ENCODE measurements at places on chromosomes 3 and 15. TPM values are rescaled to one million over a fixed set of nuclear protein-coding genes. Genes with fewer than 3 reads are reported as not detected.

DNA sequence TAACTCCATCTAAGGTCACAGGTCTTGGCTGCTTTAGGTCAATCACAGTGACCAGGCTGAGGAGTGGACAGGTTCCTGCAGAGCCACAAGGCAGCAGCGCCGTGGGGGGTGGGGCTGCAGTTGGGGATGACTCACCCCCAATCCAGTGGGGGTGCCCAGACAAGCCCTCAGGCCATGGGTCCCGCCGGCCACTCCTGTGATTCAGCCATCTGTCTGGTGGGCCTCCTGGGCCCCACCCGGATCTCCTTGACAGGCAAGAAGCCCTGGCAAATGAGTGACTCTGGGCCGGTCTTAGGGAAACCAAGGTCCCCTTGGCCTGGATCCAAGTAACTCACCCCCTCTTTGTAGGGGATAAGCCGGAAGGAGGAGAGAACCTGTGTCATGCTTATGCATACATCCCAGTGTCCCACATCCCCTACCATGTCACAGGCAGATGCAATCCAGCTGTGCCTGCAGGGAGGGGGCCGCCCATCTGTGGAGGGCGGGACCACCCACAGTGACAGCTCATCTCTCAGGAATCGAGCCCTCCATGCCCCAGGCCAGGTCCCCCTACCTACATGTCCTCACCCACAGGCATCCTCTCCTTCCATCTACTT, 495 bp upstream of the COL7A1 start:
- peaks cover 21% of the 10 kb centered on the region for H3K36me3 ChIP-seq
- DNase-seq, result no peak
- no peaks in the 10 kb centered on the region for H3K27me3 ChIP-seq
- no peaks in the 10 kb centered on the region for H3K4me1 ChIP-seq
- no peak overlapping the region for H3K4me3 ChIP-seq

The ECE2 gene
- 6.3 TPM for total RNA-seq

- H3K27me3 ChIP-seq, result no peaks in the 10 kb centered on the region
- H3K4me3 ChIP-seq, result no peak overlapping the region
- no peak for DNase-seq
- no peaks in the 10 kb centered on the region for H3K4me1 ChIP-seq
These were observed 126.5 kb upstream of the THBS1 start for GRCh38 chr15:39454189-39454986.

GRCh38 chr15:70383856-70384255, 286.1 kb upstream of the TLE3 start:
- H3K4me3 ChIP-seq, result no peak overlapping the region
- H3K36me3 ChIP-seq, result no peaks in the 10 kb centered on the region
- no peak overlapping the region for H3K27ac ChIP-seq
- H3K4me1 ChIP-seq, result no peaks in the 10 kb centered on the region
- no peak for DNase-seq
- no peaks in the 10 kb centered on the region for H3K27me3 ChIP-seq

- no peak overlapping the region for H3K27ac ChIP-seq
- no peaks in the 10 kb centered on the region for H3K36me3 ChIP-seq
- no peaks in the 10 kb centered on the region for H3K4me1 ChIP-seq
- no peak for DNase-seq
These were observed 18.4 kb upstream of the GABRA5 start for GRCh38 chr15:26848498-26848897.

DNA sequence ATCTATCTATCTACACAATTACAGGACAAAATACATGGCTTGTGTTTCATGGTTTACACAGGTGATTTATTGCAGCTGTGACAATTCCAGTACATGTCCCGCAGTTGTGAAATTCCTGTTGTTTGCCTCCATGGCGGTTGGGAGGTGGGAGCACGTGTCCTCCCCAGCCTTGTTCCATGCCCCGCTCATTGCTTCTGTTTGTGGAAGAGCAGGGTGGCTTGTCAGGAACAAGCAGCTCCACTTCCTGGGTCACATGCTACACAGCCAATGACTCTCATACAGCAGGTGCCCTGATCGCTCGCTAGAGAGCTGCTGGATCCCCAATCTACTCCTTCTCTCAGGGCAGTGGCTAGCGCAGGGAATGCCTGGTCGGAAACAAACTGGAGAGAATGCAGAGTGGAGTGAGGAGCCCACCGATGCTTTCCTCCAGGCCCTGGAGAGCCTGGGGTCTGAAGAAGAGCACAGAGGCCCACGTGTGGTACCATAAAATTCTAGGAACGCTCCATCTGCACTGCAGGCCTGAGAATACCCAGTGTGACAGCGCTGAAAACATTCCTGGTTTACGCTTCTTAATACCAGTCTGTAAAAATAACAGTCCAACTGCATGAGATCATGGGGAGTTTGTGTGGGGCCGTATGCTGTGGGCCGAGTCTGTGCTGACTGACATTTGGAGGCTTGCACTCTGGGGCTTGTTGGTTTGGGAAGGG, 270.6 kb upstream of the RGMA start:
- H3K4me1 ChIP-seq, result no peaks in the 10 kb centered on the region
- H3K27ac ChIP-seq, result no peak overlapping the region
- DNase-seq, result no peak

The TM2D3 gene
- 33.5 TPM for total RNA-seq

DNA sequence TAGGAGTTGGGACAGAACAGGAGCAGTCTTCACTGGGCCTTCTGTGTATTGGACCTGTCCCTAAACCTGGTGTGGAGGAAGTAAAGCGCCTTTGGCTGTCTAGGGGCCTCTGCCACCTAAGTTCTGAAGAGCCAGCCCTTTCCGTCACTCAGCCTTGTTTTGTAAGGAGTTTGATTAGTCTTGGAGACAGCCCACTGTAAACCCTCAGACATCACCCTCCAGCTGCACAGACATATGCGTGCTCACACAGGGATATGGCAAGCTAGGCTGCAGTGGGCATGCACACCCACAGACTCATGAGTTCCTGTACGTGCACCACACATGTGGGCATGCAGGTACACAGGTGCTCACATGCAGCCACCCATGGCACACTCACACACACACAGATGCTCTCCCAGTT, 5.2 kb downstream of the PRKCD start:
- H3K4me1 ChIP-seq, result peaks cover 14% of the 10 kb centered on the region
- H3K27me3 ChIP-seq, result no peaks in the 10 kb centered on the region
- H3K27ac ChIP-seq, result no peak overlapping the region
- DNase-seq, result no peak

DNA sequence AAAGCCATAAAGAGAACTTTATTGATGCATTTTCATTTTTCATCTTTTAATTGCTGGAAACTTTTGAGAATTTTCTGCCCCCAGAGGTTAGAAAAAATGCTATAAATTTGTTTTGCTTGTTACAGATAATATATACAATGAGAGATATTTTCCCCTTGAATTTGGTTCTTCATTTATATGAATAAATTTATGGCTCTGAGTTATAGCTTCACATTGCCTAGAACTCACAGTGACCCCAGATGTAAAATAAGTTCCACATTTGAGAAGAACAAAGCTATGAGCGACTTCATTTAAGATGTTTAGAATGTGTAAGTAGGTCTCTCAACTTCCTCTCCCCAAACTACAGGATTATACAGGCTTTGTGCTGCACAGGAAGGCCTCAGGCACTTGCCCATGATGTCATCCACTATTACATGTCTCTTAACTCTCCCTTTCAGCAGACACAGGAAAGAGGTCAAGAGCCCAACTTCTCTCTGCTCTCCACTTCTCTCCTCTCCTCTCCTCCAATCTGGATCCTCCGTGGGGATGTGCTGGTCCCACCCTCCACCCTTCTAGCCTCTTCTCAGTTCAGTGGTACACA, 92.8 kb downstream of the DUT start:
- no peaks in the 10 kb centered on the region for H3K4me1 ChIP-seq
- no peak overlapping the region for H3K4me3 ChIP-seq
- no peak overlapping the region for H3K27ac ChIP-seq
- no peak for DNase-seq
- H3K36me3 ChIP-seq, result no peaks in the 10 kb centered on the region

GRCh38 chr15:63051156-63052066, 8.9 kb downstream of the TPM1 start:
- H3K36me3 ChIP-seq, result no peaks in the 10 kb centered on the region
- H3K4me1 ChIP-seq, result peaks cover 46% of the 10 kb centered on the region
- no peaks in the 10 kb centered on the region for H3K27me3 ChIP-seq
- H3K27ac ChIP-seq, result no peak overlapping the region
- no peak overlapping the region for H3K4me3 ChIP-seq

DNA sequence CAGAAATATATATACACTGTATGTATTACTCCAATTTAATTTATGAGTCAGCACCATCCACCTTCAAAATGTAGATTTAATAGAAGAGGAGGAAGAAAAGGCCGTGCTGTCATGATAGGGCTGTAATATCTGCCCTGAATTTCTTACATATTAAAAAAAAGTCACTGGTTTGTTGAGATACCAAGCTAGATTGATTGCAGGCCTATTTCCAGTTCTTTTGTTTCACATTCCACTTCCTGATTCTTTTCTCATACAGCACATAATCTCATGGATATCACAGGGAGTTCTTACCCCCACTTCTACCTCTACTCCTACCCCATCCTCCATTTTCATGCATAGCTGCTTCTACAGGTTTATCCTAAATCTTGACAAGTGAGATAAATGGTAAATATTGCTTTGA, 290.3 kb downstream of the ZBTB20 start:
- H3K27me3 ChIP-seq, result no peaks in the 10 kb centered on the region
- H3K27ac ChIP-seq, result peak overlapping the region; percentile 48
- H3K36me3 ChIP-seq, result no peaks in the 10 kb centered on the region
- no peaks in the 10 kb centered on the region for H3K4me1 ChIP-seq
- H3K4me3 ChIP-seq, result no peak overlapping the region

The HYAL1 gene
- 5.1 TPM for total RNA-seq

The DVL3 gene
- 36.3 TPM for total RNA-seq

- no peaks in the 10 kb centered on the region for H3K36me3 ChIP-seq
- H3K27ac ChIP-seq, result no peak overlapping the region
- no peak overlapping the region for H3K4me3 ChIP-seq
- no peaks in the 10 kb centered on the region for H3K27me3 ChIP-seq
- H3K4me1 ChIP-seq, result no peaks in the 10 kb centered on the region
- no peak for DNase-seq
These were observed 54.2 kb upstream of the AMOTL2 start for GRCh38 chr3:134428401-134428800.

GRCh38 chr15:87582169-87582568, 674.4 kb downstream of the NTRK3 start:
- no peak for DNase-seq
- no peak overlapping the region for H3K27ac ChIP-seq
- H3K27me3 ChIP-seq, result no peaks in the 10 kb centered on the region
- H3K4me3 ChIP-seq, result no peak overlapping the region

The MYZAP gene
- 8.8 TPM for total RNA-seq

The IGSF11 gene
- total RNA-seq, result 3.2 TPM

GRCh38 chr3:188421151-188421821, 267.3 kb downstream of the LPP start:
- H3K36me3 ChIP-seq, result no peaks in the 10 kb centered on the region
- DNase-seq, result no peak
- H3K27ac ChIP-seq, result peak overlapping the region; percentile 37
- no peaks in the 10 kb centered on the region for H3K27me3 ChIP-seq
- H3K4me3 ChIP-seq, result no peak overlapping the region

The NCBP2 gene
- 17.8 TPM for total RNA-seq

The U2SURP gene
- 33.8 TPM for total RNA-seq

The NOX5 gene
- not detected for total RNA-seq

The TGM4 gene
- not detected for total RNA-seq

DNA sequence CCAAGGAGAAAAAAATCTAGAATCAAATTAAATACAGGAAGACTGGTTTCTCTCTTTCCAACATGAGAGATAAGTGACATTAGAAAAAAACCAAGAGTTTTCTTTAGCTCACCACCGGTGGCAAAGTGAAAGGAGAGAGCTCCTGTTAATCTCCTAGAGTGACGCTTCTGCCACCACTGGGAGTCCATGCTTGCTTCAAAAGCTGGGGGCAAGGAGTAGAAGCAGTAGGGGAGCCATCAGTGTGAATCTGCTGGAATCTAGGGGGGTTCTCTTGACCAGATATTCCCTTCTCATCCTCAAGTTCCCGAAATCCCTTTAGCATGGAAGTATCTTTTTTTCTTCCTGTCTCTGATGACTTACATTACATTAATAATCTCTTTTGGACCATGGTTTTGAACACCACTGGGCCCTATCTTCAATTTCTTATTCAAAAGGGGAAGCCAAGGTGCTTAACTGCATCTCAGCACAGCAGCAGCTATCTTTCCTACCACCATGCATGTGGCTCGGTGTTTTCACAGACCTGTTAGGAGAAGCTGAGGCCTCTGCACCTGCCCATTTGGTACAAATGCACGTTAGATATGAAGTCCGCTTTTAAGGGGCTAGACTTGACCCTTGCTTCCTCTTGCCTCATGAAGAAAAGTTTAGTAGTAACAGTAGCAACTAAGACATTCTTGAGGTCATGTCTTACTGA, 6.6 kb upstream of the ICE2 start:
- no peaks in the 10 kb centered on the region for H3K4me1 ChIP-seq
- H3K27ac ChIP-seq, result no peak overlapping the region
- no peak for DNase-seq
- no peak overlapping the region for H3K4me3 ChIP-seq

- no peaks in the 10 kb centered on the region for H3K27me3 ChIP-seq
- H3K4me3 ChIP-seq, result no peak overlapping the region
- no peak for DNase-seq
- no peaks in the 10 kb centered on the region for H3K36me3 ChIP-seq
These were observed 30.0 kb downstream of the XXYLT1 start for GRCh38 chr3:195240939-195241338.

GRCh38 chr3:197186887-197187588, 111.4 kb downstream of the DLG1 start:
- no peak overlapping the region for H3K27ac ChIP-seq
- H3K4me3 ChIP-seq, result no peak overlapping the region
- no peaks in the 10 kb centered on the region for H3K27me3 ChIP-seq
- DNase-seq, result no peak
- H3K36me3 ChIP-seq, result no peaks in the 10 kb centered on the region

DNA sequence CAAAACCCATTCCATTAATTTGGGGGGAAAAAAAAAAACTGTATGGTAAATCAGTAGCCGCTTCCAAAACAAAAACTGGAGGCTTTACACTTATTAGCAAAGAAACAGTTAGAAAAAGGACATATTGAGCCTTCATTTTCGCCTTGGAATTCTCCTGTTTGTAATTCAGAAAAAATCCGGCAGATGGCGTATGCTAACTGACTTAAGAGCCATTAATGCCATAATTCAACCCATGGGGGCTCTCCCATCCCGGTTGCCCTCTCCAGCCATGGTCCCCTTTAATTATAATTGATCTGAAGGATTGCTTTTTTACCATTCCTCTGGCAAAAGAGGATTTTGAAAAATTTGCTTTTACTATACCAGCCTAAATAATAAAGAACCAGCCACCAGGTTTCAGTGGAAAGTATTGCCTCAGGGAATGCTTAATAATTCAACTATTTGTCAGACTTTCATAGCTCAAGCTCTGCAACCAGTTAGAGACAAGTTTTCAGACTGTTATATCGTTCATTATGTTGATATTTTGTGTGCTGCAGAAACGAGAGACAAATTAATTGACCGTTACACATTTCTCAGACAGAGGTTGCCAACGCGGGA, 9.4 kb upstream of the RPL24 start:
- H3K27ac ChIP-seq, result no peak overlapping the region
- H3K4me1 ChIP-seq, result no peaks in the 10 kb centered on the region
- no peak overlapping the region for H3K4me3 ChIP-seq
- H3K27me3 ChIP-seq, result no peaks in the 10 kb centered on the region
- H3K36me3 ChIP-seq, result no peaks in the 10 kb centered on the region
